ENCODE measurements at places on chromosomes 7 and 10. TPM values are rescaled to one million over a fixed set of nuclear protein-coding genes. Genes with fewer than 3 reads are reported as not detected.

DNA sequence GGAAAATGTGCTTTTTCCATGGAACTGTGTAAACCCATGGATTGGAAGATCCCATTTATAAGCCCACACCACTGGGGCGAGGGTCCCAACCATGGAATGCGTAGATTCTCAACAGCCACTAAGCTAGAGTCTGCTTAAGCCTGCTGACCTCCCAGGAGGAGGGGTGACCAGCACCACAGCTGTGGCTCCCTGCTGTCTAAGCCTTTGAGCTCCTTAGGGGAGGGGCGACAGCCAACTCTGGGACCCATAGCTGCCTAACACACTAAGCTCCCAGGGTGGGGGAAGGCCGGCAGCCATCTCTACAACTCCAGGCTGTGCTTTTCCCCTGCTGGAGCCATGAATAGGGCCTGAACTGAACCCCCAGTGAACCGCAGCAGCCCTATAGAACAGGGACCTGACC lies 249.8 kb upstream of the HPS1 start:
- no peak overlapping the region for H3K27ac ChIP-seq
- H3K27me3 ChIP-seq = no peaks in the 10 kb centered on the region
- H3K36me3 ChIP-seq = no peaks in the 10 kb centered on the region
- DNase-seq = no peak
- no peak overlapping the region for H3K4me3 ChIP-seq

DNA sequence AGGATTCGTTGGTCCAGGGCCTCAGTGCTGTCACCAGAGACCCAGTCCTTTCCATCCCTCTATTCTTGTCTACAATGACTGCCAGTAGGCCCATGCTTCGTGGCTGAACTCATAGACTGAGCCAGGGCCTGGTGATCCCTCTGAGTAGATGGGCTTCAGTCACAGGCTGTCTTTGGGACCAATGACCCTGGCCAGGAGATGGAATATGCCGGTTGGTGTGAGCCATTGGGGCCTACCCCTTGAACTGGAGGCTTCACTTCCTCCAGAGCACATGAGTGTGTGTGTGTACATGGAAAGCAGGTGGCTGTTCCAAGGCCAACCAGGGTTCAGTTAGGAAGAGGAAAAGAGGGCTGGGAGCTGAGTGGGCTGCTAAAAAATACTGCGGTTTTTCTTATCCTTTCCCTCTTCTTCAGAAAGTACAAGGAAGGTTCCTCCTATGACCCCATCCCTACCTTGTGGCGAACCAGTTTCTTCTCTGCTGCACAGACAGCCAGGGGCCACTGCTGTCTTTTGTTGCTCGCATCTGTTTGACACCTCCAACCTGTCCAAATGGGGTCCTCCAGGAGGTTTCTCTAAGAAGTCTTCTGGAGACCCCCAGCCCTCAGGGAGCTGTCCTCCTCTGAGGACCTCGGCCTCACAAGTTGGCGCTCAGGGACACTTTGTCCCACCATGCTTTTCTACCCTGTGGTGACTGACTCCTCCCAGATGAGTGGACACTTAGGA lies 36.6 kb downstream of the ADRA2A start:
- DNase-seq = no peak
- H3K27ac ChIP-seq = no peak overlapping the region
- H3K27me3 ChIP-seq = peaks cover 6% of the 10 kb centered on the region
- H3K36me3 ChIP-seq = no peaks in the 10 kb centered on the region
- H3K4me1 ChIP-seq = peaks cover 10% of the 10 kb centered on the region
- no peak overlapping the region for H3K4me3 ChIP-seq

- no peak for DNase-seq
- no peaks in the 10 kb centered on the region for H3K4me1 ChIP-seq
- H3K4me3 ChIP-seq = no peak overlapping the region
- H3K36me3 ChIP-seq = no peaks in the 10 kb centered on the region
- H3K27ac ChIP-seq = no peak overlapping the region
Measured at GRCh38 chr7:117941138-117941810, 68.0 kb upstream of the CTTNBP2 start.

DNA sequence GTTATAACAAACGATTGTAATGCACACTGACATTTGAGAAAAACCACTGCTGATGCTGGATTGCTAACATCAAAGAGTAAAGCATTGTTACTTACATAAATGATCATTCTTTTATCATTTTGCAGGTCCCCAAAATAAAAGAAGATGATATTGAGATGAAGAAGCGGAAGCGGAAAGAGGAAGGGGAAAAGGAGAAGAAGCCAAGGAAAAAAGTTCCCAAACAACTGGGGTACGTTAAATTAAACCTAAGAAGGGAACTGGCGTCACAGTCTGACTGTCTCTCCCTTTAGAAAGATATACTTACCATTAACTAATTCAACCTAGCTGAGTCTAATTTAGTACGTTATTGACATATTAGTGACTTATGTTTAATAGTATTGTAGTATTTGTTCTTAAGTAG lies 28.1 kb downstream of the UBN2 start:
- no peak for DNase-seq
- no peak overlapping the region for H3K4me3 ChIP-seq
- no peaks in the 10 kb centered on the region for H3K27me3 ChIP-seq
- H3K36me3 ChIP-seq = peaks cover 23% of the 10 kb centered on the region

GRCh38 chr10:74934100-74934812 lies 107.9 kb downstream of the KAT6B start:
- H3K4me3 ChIP-seq = no peak overlapping the region
- H3K36me3 ChIP-seq = peaks cover 1% of the 10 kb centered on the region
- DNase-seq = no peak
- H3K27me3 ChIP-seq = no peaks in the 10 kb centered on the region
- H3K27ac ChIP-seq = no peak overlapping the region
- peaks cover 4% of the 10 kb centered on the region for H3K4me1 ChIP-seq

- H3K4me1 ChIP-seq = no peaks in the 10 kb centered on the region
- no peak for DNase-seq
Measured at GRCh38 chr7:108016841-108017775, 14.1 kb upstream of the LAMB1 start.

DNA sequence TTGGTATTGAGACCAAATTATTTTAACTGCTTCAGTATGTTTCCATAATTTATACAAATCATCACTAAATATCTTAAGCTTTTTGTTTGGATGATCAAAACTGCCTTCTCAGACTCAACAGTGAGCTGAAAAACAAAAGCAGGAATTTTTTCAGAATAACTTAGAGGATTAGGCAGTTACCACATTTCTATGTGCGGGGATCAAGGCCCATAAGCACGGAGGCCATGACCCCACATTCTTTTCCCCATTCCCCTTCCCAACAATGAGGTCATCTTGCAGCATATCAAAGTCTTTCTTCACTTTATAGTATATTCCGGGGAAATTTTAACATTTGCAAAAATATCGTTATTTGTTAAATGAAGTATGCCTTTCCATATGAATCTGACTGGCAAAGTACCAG lies 125.8 kb downstream of the ELMO1 start:
- peaks cover 12% of the 10 kb centered on the region for H3K4me1 ChIP-seq
- H3K27me3 ChIP-seq = no peaks in the 10 kb centered on the region
- no peak overlapping the region for H3K4me3 ChIP-seq
- DNase-seq = no peak

GRCh38 chr10:23453465-23453864 lies 14.6 kb downstream of the OTUD1 start:
- peaks cover 13% of the 10 kb centered on the region for H3K4me1 ChIP-seq
- H3K27ac ChIP-seq = no peak overlapping the region
- no peak overlapping the region for H3K4me3 ChIP-seq
- peaks cover 4% of the 10 kb centered on the region for H3K36me3 ChIP-seq

GRCh38 chr10:97919012-97919411 lies 69.4 kb downstream of the GOLGA7B start:
- H3K4me3 ChIP-seq = no peak overlapping the region
- H3K36me3 ChIP-seq = no peaks in the 10 kb centered on the region
- no peaks in the 10 kb centered on the region for H3K4me1 ChIP-seq
- peaks cover 9% of the 10 kb centered on the region for H3K27me3 ChIP-seq
- DNase-seq = no peak

DNA sequence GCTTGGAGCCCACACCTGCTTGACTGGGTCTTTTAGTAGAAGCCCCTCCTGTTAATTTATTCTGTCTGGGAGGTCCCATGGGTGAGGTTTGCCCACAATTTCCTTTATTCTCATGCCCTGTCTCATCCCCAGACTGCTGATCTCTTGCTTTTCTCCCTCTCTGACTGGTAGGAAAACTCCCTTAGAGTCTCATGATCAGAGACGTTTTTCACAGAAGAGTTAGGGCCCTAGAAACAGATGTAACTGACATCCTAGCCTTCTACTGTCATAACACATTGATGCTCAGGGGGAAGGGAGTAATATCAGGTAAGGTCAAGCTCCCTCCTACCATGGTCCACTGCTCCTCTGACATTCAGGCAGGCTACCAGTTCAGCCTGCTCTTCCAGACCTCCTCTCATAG lies 43.7 kb upstream of the WASL start:
- no peaks in the 10 kb centered on the region for H3K27me3 ChIP-seq
- no peaks in the 10 kb centered on the region for H3K36me3 ChIP-seq
- H3K4me1 ChIP-seq = no peaks in the 10 kb centered on the region
- H3K27ac ChIP-seq = no peak overlapping the region

- peak overlapping the region; percentile 29 for H3K27ac ChIP-seq
- H3K36me3 ChIP-seq = peaks cover 25% of the 10 kb centered on the region
- no peak overlapping the region for H3K4me3 ChIP-seq
- no peaks in the 10 kb centered on the region for H3K27me3 ChIP-seq
Measured at GRCh38 chr10:73088304-73088703, 8.4 kb downstream of the P4HA1 start.

- H3K4me1 ChIP-seq = no peaks in the 10 kb centered on the region
- no peak overlapping the region for H3K27ac ChIP-seq
- no peak overlapping the region for H3K4me3 ChIP-seq
- H3K27me3 ChIP-seq = peaks cover 2% of the 10 kb centered on the region
- no peaks in the 10 kb centered on the region for H3K36me3 ChIP-seq
- no peak for DNase-seq
Measured at GRCh38 chr10:84593506-84593905, 265.1 kb downstream of the CCSER2 start.

DNA sequence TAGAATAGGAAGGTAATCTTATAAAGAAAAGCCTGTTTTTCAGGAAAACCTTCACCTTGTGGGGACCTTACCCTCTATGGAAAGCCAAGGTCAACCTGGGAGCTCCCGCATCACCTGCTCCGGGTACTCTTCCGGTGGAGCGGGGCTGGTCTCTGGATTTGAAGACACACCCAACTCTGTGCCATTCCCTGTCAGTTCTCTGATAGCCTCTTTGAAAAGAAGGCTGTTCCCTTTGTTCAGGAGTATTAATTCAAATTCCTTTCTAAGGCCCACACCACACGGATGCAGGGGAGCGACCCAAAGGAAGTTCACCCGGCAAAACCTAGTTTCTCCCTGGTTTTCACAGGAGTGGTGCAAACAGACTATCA lies 10.7 kb downstream of the CTBP2 start:
- no peaks in the 10 kb centered on the region for H3K4me1 ChIP-seq
- no peak for DNase-seq
- peaks cover 40% of the 10 kb centered on the region for H3K27me3 ChIP-seq
- H3K36me3 ChIP-seq = no peaks in the 10 kb centered on the region

- peak overlapping the region; percentile 87 for H3K4me3 ChIP-seq
- peaks cover 2% of the 10 kb centered on the region for H3K27me3 ChIP-seq
- H3K27ac ChIP-seq = peak overlapping the region; percentile 94
- peaks cover 11% of the 10 kb centered on the region for H3K36me3 ChIP-seq
- H3K4me1 ChIP-seq = peaks cover 27% of the 10 kb centered on the region
Measured at GRCh38 chr10:22314852-22315251, 1.3 kb upstream of the COMMD3 start.

- peaks cover 56% of the 10 kb centered on the region for H3K4me1 ChIP-seq
- H3K27me3 ChIP-seq = no peaks in the 10 kb centered on the region
- H3K36me3 ChIP-seq = peaks cover 16% of the 10 kb centered on the region
- peak overlapping the region; percentile 63 for H3K4me3 ChIP-seq
Measured at GRCh38 chr10:35447693-35448407, 111.5 kb downstream of the CCNY start.

- H3K27ac ChIP-seq = no peak overlapping the region
- no peak for DNase-seq
- H3K4me1 ChIP-seq = peaks cover 21% of the 10 kb centered on the region
- no peaks in the 10 kb centered on the region for H3K36me3 ChIP-seq
- peaks cover 35% of the 10 kb centered on the region for H3K27me3 ChIP-seq
Measured at GRCh38 chr7:36119005-36119706, 33.9 kb upstream of the EEPD1 start.

DNA sequence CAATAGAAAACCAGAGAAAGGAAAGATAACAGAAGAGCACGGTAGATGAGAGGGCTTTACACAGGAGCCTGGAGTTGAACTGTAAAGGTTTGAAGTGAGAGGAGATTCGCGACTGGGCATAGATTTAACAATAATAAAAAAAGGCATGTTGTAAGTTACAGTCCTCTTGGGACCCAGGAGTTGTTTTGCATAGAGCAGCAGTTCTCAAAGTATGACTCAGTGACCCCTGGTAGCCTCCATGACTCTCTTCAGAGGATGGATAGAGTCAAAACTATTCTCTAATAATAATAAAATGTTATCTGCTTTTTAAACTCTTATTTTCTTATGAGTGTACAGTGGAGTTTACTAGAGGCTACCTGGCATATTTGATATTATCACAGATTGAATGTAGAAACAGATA lies 262.3 kb downstream of the SORCS3 start:
- no peaks in the 10 kb centered on the region for H3K4me1 ChIP-seq
- H3K27ac ChIP-seq = no peak overlapping the region
- H3K4me3 ChIP-seq = no peak overlapping the region
- no peaks in the 10 kb centered on the region for H3K27me3 ChIP-seq

GRCh38 chr10:97426776-97427570 lies 982 bp downstream of the PGAM1 start:
- H3K4me3 ChIP-seq = peak overlapping the region; percentile 94
- H3K27me3 ChIP-seq = peaks cover 2% of the 10 kb centered on the region
- H3K36me3 ChIP-seq = peaks cover 56% of the 10 kb centered on the region

- no peak for DNase-seq
- peaks cover 2% of the 10 kb centered on the region for H3K36me3 ChIP-seq
- peaks cover 17% of the 10 kb centered on the region for H3K4me1 ChIP-seq
- no peak overlapping the region for H3K4me3 ChIP-seq
- H3K27me3 ChIP-seq = peaks cover 2% of the 10 kb centered on the region
Measured at GRCh38 chr7:2018569-2019460, 213.9 kb downstream of the MAD1L1 start.

- H3K4me3 ChIP-seq = no peak overlapping the region
- H3K36me3 ChIP-seq = no peaks in the 10 kb centered on the region
- no peak for DNase-seq
Measured at GRCh38 chr7:140534743-140535142, 55.4 kb upstream of the MKRN1 start.

DNA sequence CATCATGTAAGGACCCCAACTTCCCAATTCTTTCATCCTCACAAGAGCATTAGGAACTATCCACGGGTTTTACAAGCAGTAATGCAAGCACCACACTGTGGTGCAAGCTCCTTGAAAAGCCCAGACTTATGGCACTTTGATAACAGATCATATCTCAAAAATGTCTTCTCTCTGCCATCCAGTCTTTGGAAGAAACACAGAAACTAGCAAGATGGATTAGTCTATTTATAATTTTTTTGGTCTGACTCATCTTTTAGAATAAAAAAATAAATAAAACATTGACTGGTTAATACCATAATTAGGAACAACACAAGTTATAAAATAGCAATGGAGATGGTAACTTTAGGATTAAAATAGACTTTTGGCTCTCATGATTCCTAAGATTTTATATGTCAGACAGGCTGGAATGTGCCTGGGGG lies 49.0 kb upstream of the CALD1 start:
- H3K36me3 ChIP-seq = peaks cover 2% of the 10 kb centered on the region
- H3K4me1 ChIP-seq = peaks cover 14% of the 10 kb centered on the region
- H3K4me3 ChIP-seq = no peak overlapping the region
- peak overlapping the region; percentile 20 for H3K27ac ChIP-seq

Gene GJD4
- not detected for total RNA-seq

Gene ATRNL1
- 0.26 TPM for total RNA-seq

Gene CDH23
- total RNA-seq = 1.3 TPM

Gene SPDYE16
- total RNA-seq = not detected

Gene NEUROG3
- total RNA-seq = not detected

Gene SUN3
- not detected for total RNA-seq
